CD8-positive, alpha-beta memory T cell (primary cell): ENCODE measurements at places on chromosomes 2 and 18. TPM values are rescaled to one million over a fixed set of nuclear protein-coding genes. Genes with fewer than 3 reads are reported as not detected.
A peak's percentile ranks its signal among the peaks of the same experiment; 100 is the strongest.

Gene LYG1
- total RNA-seq = 1.0 TPM

Gene GRHL1
- total RNA-seq = 0.93 TPM

Gene CYTIP
- total RNA-seq = 202 TPM

Gene TUBA3E
- total RNA-seq = not detected

Gene IL18RAP
- total RNA-seq = 4.1 TPM

Gene EGR4
- 0.31 TPM for total RNA-seq

Gene KLHL14
- total RNA-seq = not detected

GRCh38 chr18:58177004-58177717 lies 133.1 kb downstream of the NEDD4L start:
- no peaks in the 10 kb centered on the region for H3K36me3 ChIP-seq
- H3K27ac ChIP-seq = no peak overlapping the region
- DNase-seq = no peak
- H3K4me1 ChIP-seq = no peaks in the 10 kb centered on the region
- H3K27me3 ChIP-seq = no peaks in the 10 kb centered on the region

- H3K4me1 ChIP-seq = no peaks in the 10 kb centered on the region
- H3K4me3 ChIP-seq = no peak overlapping the region
- no peaks in the 10 kb centered on the region for H3K36me3 ChIP-seq
- H3K27ac ChIP-seq = no peak overlapping the region
- H3K27me3 ChIP-seq = no peaks in the 10 kb centered on the region
- DNase-seq = no peak
Measured at GRCh38 chr2:224085811-224086210, 46.7 kb upstream of the SERPINE2 start.

DNA sequence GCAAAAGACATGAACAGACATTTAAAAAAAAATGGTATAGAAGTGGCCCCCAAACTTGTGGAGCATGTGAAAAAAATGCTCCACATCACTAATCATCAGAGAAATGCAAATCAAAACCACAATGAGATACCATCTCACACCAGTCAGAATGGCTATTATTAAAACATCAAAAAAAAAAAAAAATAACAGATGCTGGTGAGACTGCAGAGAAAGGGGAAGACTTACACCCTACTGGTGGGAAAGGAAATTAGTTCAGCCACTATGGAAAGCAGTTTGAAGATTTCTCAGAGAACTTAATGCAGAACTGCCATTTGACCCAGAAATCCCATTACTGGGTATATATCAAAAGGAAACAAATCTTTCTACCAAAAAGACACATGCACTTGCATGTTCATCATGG lies 164.8 kb downstream of the RIT2 start:
- DNase-seq = no peak
- no peak overlapping the region for H3K4me3 ChIP-seq
- no peaks in the 10 kb centered on the region for H3K4me1 ChIP-seq
- no peaks in the 10 kb centered on the region for H3K36me3 ChIP-seq

- no peak for DNase-seq
- H3K36me3 ChIP-seq = no peaks in the 10 kb centered on the region
- no peaks in the 10 kb centered on the region for H3K27me3 ChIP-seq
- H3K27ac ChIP-seq = no peak overlapping the region
- no peaks in the 10 kb centered on the region for H3K4me1 ChIP-seq
Measured at GRCh38 chr2:30649828-30650227, 157.4 kb downstream of the CAPN13 start.

- H3K4me1 ChIP-seq = no peaks in the 10 kb centered on the region
- H3K36me3 ChIP-seq = no peaks in the 10 kb centered on the region
- H3K4me3 ChIP-seq = no peak overlapping the region
- no peak for DNase-seq
Measured at GRCh38 chr18:25457601-25458000, 105.6 kb upstream of the ZNF521 start.

DNA sequence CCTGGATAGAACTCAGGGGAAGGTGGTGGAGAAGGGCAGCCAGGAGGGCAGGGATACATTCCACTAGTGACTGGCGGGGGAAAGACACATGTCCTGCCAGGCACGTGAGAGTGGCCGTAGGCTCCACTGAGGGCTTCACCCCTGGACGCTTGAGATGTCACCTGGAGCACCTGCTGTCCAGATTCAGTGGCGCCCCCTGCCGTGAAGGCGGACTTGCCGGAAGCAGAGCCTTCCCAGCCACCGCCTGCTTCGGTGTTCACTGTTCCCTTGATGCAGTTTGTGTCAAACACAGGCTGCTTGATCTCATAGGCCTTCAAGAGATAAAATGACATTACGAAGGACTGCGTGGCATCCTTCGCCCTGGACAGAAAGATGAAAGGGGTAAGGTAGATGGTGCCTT lies 335.3 kb downstream of the ZNF521 start:
- DNase-seq = no peak
- H3K27me3 ChIP-seq = no peaks in the 10 kb centered on the region
- H3K4me1 ChIP-seq = no peaks in the 10 kb centered on the region
- H3K4me3 ChIP-seq = no peak overlapping the region
- no peak overlapping the region for H3K27ac ChIP-seq

- no peak overlapping the region for H3K27ac ChIP-seq
- peaks cover 5% of the 10 kb centered on the region for H3K27me3 ChIP-seq
- no peaks in the 10 kb centered on the region for H3K36me3 ChIP-seq
Measured at GRCh38 chr2:242036653-242036950, 167.1 kb downstream of the RTP5 start.

DNA sequence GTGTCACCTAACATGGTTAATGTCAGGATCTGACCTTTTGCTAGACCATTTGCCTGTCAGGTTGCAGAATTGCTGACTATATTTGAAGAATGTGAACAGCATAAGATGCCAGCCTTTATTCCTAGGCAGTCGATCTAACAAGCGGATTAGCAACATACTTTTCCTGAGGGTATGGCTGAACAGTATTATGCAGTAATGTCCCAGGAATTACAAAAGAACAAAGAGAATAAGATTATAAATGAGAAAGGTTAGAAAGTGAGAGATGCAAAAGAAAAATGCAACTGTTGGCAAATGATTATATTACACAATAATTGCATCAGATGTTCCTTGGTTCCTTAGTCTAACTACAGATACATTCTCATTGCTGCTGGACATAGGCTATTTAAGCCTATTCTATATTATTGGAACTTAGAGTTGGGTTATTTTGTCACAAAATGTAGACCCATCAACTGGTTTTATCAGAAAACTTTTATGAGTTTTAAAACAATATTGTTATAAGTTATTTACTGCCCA lies 647.1 kb upstream of the CRIM1 start:
- H3K4me1 ChIP-seq = no peaks in the 10 kb centered on the region
- no peak for DNase-seq
- no peaks in the 10 kb centered on the region for H3K27me3 ChIP-seq
- H3K27ac ChIP-seq = no peak overlapping the region
- H3K36me3 ChIP-seq = no peaks in the 10 kb centered on the region
- no peak overlapping the region for H3K4me3 ChIP-seq

DNA sequence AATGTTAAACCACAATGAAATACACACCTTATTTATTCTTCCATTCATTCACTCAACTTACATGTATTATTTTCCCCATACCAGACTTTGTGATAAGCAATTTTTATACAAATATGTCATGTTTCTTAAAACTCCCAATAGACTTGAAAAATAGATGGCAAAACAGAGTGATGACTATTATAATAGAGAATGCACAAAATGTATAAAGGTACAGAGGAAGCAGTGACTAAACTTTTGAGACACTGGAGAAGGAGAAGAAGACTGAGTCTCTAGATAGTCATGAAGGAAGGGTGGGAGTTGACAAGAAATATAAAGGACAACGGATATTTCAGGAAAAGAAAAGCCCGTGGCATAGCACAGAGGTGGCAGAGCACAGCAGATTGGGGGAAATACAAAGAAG lies 198.1 kb upstream of the SLC39A10 start:
- no peaks in the 10 kb centered on the region for H3K4me1 ChIP-seq
- no peaks in the 10 kb centered on the region for H3K27me3 ChIP-seq
- H3K36me3 ChIP-seq = no peaks in the 10 kb centered on the region
- H3K27ac ChIP-seq = no peak overlapping the region

- no peak for DNase-seq
- H3K4me3 ChIP-seq = no peak overlapping the region
- H3K27me3 ChIP-seq = no peaks in the 10 kb centered on the region
- no peak overlapping the region for H3K27ac ChIP-seq
Measured at GRCh38 chr2:157593411-157593810, 35.3 kb downstream of the ACVR1C start.

GRCh38 chr18:58426611-58427010 lies 202.3 kb downstream of the ALPK2 start:
- H3K36me3 ChIP-seq = no peaks in the 10 kb centered on the region
- H3K4me1 ChIP-seq = no peaks in the 10 kb centered on the region
- DNase-seq = no peak
- H3K27me3 ChIP-seq = no peaks in the 10 kb centered on the region
- no peak overlapping the region for H3K27ac ChIP-seq

GRCh38 chr18:36809590-36810381 lies 19.0 kb downstream of the TPGS2 start:
- peaks cover 5% of the 10 kb centered on the region for H3K4me1 ChIP-seq
- peak; percentile 60 for DNase-seq
- H3K36me3 ChIP-seq = peaks cover 25% of the 10 kb centered on the region
- H3K27me3 ChIP-seq = no peaks in the 10 kb centered on the region
